ENCODE measurements at places on chromosomes 12 and 14.

DNA sequence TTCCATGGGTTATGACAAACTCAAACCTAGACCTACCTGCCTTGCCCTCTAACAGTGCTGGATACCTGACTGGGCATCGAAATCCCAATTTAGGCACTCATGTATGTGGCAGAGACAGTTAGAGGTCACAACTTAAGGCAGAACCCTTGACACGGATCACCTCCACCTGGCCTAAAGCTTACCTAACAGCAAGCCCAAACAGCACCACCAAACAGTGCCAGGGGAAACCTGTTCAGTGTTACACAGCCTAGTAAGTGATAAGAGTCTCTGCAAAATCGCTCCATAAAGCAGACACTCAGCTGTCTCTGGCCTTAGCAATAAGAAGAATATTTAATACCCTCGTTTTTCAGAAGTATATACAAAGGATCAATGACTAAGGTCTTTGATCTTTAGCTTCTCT lies 77.8 kb downstream of the SPPL3 start:
- DNase-seq = no peak

DNA sequence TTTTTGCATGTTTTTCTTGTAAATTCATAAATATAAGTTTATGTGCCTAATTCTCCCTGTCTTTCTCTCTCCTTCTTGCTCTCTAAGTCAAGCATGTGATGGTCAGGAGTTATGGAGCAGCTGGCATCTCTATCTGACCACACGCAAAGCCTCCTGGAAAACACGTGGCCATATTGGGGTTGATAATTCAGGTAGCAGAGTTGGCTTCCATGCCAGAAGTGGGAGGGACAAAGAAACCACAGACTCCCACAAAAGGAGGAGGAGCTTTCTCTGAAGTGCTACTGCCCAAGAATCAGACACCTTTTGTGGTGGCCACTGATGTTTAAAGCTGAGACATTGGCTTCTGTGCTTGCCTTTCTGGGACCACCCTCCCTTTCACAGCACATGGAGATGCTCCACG lies 517.6 kb upstream of the TMEM132C start:
- DNase-seq = no peak

DNA sequence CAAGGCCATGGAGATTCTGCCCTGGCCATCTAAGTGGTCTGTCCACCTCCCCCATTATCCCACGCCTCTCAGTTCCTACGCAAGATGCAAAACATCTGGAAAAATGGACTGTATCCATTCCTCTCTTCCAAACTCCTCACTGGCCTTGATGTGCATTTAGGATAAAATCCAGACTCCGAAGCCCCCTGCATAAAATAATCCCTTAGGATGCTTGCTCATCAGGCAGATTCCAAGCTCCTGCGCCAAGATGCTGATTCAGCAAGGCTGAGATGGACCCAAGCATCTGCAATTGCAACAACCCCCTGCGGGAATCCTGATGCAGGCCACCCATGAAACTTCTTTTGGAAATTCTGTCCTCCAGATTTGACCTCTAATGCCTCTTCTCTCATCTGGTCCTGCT lies 81.6 kb downstream of the SPRING1 start:
- no peak for DNase-seq

GRCh38 chr12:49377386-49377785 lies 10.1 kb downstream of the SPATS2 start:
- DNase-seq = no peak

DNA sequence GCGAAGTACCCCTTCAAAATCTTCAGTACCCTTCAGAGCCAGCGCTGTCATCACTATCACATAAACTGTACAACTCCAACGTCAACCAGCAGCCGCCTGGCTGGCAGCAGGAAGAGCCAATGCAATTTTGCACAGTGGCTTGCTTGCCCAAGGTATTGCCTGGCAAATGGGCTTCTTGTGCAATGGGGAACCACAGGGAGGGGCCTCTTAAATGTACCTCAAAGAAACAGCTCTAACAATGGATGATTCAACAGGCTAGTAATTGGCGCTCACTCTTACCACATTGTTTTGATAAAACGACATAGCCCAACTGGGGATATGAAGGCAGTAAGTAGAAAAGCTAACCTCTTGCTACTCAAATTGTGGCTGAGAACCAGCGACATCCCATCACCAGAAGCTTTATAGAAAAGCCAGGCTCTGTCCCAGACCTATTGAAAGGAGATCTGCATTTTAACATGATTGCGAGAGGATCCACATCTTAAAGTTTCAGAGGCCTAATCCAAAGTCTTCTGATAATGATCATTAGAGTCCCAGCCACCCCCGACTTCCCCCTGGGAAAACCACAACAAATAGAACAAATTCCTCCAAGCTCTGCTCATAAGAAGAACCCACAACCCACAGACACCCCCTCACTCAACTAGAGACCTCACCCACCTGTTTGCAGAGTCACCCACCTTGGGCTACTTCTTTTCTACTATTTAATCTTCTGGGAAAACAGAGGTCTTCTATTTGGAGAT lies 125.3 kb upstream of the HIF1A start:
- no peak for DNase-seq

DNA sequence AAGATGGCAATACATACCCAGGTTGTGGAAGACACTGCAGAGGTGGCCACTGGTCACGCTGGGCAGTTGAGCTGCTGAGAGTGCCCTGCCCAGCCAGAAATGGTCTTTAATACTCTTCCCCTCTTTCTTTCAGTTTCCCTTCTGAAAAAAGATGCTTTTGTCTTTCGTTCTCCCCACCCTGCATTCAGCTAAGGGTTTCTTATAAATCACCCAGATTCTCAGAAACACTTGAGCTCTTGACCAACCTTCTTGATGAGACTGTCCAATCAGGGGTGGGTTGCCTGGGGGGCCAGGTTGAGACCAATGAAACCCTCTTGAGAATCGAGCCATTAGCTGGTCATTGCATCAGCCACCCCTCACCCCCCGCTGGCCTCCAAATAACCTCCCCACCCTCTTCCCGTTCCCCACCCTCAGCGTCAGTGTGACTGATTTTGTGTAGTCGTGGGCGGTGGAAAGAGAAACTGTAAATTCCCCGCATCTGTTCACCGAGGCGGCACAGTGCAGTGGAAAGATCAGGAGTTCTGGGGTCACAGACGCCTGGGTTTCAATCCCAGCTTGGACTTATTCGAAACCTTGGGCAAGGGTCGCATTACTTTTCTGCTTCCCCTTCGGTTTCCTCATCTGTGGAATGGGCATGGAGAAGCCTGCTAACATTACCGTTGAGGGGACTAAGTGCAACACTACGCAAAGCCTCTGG lies 52.3 kb downstream of the SLC25A47 start:
- DNase-seq = no peak

DNA sequence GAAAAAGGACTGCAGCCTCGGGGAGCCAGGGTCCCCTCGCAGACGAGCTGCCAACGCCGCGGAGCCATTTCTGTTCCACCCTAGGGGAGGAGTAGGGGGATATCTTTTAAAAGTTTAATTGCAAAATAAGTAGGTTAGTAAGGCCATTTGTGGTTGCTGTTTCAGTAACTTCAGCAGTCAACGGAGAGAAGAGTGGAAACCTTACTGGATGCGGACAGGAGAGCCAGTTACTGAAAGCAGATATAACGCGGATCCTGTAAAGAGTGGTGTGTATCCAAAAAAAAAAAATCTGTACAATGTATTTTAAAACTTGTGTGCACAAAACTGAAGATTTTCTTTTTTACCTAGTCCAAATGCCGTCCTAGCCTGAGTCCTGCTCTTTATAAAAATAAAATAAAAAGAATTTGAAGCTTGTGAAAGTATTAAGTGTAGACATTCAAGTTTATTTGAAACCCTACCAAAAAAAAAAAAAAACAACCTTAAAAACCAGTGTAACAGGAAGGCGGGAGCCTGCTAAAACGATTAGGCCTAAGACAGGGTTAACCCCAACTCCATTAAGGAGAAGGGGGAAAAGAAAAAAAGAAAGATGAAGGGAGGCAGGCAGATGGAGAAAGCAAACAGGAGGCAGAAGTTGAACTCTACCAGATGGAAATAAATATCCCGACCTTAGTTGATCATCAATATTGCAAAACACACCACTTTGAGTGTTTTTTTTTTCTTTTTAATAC lies 1.0 kb upstream of the BTG1 start:
- no peak for DNase-seq

DNA sequence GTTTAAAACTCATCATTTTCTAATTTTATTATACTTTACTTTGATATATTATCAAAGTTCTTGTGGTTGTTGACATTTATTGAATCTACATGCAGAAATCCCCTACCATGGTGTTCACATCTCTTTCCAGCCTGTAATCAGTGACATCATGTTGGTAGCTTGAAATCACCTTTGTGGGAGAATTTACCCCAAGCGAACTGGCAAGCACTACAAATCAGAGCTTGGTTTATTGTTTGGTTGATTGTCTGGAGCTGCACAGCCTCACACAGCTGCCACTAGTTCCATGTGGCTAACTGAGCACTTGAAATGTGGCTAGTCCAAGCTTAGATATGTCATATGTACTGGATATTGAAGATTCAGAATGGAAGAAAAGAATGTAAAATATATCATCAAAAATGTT lies 15.4 kb upstream of the KRT5 start:
- no peak for DNase-seq

GRCh38 chr14:50806241-50806933 lies 24.6 kb downstream of the NIN start:
- DNase-seq = no peak

All from H1 (cell line).